ENCODE measurements at places on chromosomes 12 and 14.

DNA sequence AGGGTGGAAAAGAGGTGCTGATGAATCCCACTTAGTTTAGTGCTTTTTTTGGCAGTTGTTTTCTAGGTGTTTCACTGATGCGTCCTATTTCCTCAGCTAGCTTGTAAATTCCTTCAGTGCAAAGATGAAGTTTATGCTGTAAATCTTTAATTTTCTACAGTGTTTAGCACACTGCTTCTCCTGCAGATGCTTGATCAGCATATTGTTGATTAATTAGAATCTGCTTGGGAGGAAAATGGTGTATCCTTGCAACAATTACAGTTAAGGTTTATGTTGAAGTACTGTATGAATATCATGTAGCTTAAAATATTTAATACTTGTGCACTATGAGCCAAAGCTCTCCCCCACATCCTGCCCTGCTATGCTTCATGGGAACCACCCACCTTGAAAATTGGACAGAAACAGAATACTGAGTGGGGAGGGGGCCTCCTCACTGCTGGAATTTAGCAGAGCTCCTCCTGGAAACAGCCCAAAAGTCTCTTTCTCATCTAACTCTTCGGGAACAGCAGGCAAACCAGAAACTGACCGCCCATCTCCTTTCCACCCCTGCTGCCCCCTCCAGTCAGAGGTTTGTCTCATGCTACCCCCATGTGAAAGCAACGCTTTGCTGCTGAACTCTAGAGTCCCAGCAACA is 20.3 kb upstream of the DHRS4 start:
- DNase-seq, result no peak

DNA sequence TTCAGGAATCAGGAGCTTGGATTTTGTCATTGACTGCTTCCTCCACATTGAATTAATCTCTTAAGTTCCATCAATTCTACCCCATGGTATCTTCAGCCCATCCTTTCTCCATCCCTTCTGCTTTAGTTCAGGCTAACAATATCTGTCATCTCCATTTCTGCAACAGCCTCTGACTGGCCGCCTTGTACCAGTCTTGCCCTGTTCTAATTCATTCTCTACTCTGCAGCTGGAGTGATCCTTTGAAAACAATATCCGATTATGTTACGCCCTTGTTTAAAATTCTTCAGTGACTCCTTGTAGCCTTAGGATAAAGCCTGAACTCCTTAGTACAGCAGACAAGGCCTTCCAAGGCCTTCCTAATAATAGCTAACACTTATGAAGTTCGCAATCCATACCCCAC is 170.2 kb downstream of the ETV6 start:
- no peak for DNase-seq

DNA sequence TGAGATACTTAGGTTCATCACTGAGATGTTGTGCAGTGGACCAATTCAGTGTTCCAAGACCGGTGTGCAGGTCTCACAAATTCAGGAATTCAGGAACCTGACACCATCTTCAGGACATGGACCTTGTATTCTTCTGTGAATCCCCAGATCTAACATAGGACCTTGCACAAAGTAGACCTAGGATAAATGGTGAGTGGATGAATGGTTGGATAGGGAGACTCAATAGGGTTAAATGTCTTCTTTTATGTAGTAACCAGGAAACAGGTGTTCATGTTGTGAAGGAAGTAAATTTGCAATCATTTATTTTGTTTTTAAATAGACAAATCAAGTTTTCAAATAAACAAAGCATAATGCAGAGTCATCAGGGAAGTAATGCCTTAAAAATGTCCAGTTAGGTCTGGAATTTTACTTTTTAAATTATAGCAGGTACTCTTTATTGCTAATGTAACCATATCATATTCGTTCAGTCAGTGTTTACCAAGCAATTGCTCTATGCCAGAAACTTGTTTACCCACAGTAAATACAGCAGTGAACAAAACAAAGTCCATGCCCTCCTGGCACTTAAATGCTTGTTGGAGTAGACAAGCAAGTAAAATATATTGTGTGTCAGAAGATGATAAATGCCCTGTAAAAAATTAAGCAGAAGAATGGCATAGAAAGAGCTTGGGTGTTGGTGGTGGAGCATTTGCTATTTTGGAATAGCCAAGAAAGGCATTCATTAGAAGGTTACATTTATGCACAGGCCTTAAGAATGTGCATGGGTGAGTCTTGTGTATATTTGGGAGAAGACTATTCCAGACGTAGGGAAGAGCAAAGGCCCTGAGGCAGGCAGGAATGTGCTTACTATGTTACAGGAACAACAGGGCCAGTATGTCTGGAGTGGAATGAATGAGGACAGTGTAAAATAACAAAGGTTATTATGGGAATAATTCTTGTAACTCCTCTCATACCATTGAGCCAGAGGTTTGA is 26.3 kb downstream of the RXYLT1 start:
- DNase-seq, result no peak

- no peak for DNase-seq
Measured at GRCh38 chr14:99841436-99842071, 48.3 kb downstream of the EML1 start.

GRCh38 chr12:75864161-75864560 is 167.4 kb downstream of the PHLDA1 start:
- DNase-seq, result no peak

DNA sequence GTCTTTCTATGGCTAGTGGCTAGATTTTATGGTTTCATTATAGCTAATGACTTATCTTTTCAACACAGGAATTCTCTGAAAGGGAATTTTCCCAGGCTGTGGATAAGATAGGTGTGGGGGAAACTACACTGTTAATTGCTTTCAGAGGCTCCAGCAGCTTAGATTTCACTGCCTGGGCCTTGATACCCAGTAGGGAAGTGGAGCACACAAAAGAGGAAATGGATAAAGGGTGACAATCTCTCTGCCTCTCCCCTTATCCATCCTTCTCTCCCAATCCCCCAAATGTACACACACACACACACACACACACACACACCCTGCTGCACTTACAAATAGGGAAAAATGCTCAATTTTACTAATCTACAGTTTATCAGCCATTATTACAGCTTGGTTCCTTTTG is 19.1 kb downstream of the SIX4 start:
- no peak for DNase-seq

DNA sequence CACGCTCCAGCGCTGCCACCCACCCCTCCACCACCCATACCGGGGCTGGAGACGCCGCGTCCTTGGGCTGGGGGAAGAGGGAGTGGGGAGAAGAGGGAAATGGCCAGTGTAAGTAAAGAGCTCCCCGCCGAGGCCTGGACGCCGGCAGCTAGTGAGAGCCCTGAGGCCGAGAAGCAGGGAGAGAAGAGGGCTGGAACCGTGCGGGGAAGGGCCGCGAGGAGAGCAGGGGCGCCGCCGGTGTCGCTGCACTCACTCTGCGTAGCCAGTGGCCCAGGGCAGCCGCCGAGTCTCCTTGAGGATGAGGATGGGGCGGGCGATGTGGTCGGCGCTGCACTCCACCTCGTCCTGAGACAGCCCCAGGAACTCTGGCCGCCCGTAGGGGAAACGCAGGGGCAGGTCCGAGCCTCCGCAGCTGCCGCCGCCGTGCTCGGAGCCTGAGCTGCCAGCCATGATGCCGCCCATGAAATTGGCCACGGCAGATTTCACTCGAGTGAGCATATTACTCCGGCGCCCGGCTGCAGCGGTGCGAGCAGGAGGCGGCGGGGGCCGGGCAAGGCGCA is 631 bp downstream of the PPM1H start:
- DNase-seq, result no peak

DNA sequence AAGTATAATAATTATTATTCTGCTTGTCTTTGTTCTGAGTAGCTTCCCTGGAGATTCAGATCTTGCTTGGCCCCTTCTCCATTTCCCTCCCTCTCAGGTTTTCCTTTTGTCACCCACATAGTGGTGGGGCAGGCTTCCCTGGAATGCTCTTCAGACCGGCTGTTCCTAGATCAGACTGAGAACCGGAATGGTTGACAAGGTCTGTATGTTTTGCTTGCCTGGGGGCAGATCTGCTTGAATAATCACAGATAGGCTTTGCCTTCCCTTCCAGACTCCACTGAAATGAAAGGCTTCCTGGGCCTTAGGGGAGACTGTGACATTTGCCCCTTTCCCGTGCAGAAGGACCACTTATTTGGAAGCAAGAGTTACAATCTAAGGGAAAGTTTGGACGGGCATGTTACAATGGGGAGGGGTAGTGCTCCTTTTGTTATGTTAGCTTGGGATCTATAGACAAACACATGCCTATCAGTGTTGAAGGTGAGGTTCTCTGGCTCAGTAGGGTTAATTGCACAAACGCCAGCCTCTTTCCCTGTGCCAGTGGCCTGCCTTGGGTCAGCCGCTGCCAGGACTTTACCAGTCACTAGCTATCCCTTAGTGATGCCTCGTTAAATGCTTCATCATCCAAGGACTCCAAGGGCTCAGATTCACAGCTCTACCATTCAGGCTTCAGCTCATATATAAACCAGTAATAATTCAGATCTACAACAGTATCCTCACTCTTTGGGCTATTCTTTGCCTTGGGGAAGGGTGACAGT is 178.6 kb downstream of the SNAPC1 start:
- DNase-seq, result no peak

GRCh38 chr14:29687866-29688265 is 239.8 kb downstream of the PRKD1 start:
- no peak for DNase-seq

DNA sequence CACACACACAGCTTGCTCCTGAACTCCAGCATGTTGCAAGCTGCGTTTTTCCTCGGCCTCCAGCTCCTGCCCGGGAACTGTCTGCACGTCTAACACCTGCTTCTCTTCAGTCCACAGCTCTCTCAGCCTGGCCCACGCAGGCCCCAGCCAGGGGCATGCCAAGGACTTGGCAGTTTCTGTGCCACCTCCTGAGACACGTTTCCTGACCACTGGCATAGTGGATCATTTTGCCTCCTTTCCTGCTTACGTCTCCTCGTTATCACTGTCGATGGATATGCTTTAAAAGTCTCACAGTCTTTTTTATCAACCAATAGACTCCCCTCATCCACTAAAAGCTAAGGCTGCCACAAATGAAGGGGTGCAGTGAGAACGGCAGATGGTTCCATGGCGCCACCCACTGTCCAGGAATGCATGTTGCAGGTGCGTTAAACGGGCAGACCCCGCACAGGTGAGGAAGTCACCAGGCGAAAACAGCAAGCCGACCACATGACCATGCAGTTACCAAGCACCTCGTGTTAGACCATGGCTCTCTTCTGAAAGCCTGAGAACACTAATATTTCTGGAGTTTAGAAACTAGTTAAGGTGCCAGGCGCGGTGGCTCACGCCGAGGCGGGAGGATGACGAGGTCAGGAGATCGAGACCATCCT is 14.7 kb upstream of the TEAD4 start:
- no peak for DNase-seq

DNA sequence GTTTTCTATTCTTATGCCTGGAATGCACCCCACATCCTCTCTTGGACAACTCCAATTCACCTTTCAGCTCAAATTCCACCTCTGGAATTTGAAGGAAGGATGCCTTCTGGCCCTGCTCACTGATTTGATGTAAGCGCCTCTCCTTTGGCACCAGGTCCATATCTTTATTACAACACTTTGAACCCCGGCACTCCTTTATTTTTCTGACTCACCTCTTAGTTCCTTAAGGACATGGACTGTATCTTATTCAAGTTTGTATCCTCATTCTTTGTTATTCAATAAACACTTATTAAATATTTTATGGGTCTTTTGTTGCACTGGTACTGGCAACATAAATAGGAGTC is 3.1 kb downstream of the GALC start:
- DNase-seq, result no peak

DNA sequence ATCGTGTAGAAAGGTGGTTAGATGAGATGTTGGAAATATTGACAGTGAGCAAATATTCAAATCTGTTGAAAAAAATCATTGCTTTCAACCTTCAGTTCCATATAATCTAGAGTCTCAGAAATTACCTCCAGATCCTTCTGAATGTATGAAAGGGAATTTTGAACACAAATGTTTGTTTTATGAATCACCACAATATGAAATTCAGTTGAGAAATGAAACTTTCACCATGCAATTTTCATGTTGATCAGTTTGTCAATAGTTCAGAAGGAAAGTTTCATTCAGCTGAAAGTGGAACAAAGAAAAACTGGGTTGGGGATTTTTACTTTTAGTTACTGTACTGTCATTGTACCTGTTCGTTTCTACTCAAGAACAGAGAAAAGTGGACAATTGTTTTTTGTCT is 953.6 kb downstream of the SLC6A15 start:
- no peak for DNase-seq

- no peak for DNase-seq
Measured at GRCh38 chr14:76516884-76517283, 140.9 kb downstream of the ESRRB start.

GRCh38 chr14:69685716-69686115 is 74.3 kb downstream of the SUSD6 start:
- no peak for DNase-seq

GRCh38 chr12:89695830-89696229 is 12.8 kb downstream of the ATP2B1 start:
- DNase-seq, result no peak

DNA sequence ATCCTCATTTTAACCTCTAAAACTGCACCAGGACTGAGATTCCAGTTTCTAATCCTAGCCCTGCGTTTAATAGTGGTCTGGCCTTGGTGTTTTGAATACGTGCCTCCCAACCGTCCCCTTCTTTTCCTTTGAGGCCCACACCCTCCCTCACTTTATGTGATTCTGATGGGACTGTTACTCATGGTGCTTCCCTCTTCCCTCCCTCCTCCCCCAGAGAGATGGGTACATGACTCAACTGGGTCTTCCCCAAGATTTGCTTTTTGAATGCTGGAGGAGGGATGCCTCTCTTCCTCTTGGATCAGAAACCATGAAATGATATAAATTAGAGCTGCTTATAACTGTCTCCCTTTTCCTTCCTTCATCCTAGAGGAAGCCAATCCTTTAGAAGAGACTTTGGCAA is 8.2 kb upstream of the PPP2R5E start:
- no peak for DNase-seq

- no peak for DNase-seq
Measured at GRCh38 chr12:29797565-29798355, 14.0 kb upstream of the TMTC1 start.

GRCh38 chr14:74429991-74430390 is 4.0 kb upstream of the SYNDIG1L start:
- DNase-seq, result no peak

DNA sequence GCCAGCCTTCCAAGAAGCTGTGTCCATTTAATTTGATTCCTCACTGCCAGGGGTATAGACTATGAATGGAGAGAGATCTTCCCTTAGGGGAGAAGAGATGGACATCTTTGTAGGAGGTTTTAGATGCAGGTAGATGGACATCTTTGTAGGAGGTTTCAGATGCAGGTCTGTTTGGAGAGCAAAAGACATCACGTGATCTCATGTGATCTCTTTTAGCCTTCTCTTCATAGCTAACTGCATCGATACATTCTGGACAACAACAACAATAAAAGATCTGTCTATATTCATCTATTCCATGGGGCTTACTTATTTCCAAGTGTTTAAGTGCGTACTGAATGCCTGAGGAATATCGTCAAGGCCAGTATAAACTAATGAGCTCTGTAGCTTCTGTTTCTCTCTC is 163.2 kb downstream of the PAX9 start:
- DNase-seq, result no peak

GRCh38 chr14:60211153-60211552 is 37.9 kb upstream of the PPM1A start:
- no peak for DNase-seq

DNA sequence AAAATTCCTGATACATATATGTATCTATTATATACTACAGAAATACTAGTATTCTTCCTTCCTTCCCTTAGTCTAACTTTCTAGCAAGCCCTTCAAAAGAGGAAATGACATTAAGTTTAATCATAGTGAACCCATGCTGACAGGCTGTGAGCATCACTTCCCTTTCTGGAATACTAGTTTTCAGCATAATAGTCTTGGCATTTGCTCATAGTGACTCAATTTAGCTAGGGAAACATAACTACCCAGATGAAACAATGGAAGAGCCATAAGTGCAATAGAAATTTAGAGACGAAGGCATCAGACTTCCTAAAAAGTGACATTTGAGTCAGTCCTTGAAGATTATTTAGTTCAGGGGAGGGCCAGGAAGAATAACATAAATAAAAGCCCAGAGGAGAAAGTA is 184.5 kb upstream of the CRY1 start:
- no peak for DNase-seq

Measured in natural killer cell (primary cell).